ENCODE measurements at places on chromosomes 6 and 20.

DNA sequence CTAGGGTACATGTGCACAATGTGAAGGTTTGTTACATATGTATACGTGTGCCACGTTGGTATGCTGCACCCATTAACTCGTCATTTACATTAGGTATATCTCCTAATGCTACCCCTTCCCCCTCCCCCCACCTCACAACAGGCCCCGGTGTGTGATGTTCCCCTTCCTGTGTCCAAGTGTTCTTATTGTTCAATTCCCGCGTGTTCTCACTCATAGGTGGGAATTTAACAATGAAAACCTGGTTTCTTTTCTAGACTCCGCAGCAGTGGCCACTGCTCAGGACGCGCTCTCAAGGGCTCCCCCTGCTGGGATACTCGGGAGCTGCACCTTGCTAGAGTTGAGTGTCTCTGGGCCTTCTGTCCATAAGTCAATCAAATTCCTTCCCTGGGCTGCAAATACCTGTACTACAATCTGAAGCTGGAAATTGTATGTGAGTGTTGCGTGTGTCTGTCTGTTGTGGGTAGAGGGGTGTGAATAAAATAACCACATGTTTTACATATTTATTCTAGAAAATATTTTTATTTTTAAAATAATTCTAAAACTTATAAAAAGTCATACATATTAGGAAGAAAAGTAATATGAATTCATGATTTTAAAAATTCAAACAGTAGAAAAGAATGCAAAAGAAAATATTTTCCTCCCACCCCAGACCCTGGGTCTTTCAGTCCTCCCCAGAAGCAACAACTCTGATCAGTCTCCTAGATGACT lies 8.2 kb upstream of the CEP250 start:
- peak; percentile 90 for DNase-seq

GRCh38 chr6:151639750-151640149 lies 145.9 kb downstream of the CCDC170 start:
- no peak for DNase-seq

- DNase-seq: no peak
These were observed 7.7 kb upstream of the AIF1 start for GRCh38 chr6:31607317-31607716.

GRCh38 chr6:64782877-64783276 lies 924.1 kb downstream of the EYS start:
- DNase-seq: no peak

DNA sequence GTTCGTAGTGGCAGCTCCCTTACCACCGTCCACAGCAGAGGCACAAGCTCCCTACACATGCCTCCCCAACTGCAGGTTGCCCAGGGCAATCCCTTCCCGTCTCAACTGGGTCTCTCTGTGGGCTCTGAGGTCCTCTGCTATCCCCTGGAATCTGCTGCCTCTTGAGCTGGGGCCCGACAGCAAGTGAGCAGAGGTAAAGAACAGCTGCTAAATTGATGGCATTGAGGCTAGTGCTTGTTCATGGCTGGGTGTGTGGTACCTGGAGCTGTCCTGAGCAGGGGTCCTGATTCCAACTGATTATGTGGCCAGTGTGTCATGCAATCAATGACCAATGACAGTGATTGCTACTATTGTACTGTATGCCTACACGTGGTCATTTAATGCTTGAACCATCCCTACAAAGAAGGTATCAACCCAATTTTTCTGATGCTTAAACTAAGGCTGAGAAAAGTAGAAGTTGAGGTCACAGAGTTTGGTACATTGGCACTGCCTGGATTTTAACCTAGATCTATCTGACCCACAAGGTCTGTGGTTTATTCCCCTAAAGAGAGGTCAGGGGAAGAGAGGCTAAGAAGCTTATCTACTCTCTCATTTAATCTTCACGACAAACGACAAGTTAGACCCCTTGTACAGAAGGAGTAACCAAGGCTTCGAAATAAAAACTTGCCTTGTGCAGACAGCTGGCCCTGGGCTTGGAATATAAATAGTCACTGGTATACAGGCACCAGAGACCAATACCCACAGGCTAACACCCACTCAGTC lies 41.1 kb downstream of the HNF4A start:
- no peak for DNase-seq

DNA sequence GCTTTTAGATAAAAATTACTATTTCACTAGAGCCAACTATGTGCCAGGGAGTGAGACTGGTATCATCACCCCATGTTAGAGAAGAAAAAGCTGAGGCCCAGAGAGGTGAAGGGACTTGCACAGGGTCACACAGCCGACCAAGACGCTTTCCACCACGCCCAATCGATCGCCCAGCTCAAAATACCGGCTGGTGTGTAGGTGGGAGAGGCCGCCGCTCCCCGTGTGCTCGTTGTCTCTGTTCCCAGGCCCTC lies 253 bp upstream of the SNPH start:
- no peak for DNase-seq

DNA sequence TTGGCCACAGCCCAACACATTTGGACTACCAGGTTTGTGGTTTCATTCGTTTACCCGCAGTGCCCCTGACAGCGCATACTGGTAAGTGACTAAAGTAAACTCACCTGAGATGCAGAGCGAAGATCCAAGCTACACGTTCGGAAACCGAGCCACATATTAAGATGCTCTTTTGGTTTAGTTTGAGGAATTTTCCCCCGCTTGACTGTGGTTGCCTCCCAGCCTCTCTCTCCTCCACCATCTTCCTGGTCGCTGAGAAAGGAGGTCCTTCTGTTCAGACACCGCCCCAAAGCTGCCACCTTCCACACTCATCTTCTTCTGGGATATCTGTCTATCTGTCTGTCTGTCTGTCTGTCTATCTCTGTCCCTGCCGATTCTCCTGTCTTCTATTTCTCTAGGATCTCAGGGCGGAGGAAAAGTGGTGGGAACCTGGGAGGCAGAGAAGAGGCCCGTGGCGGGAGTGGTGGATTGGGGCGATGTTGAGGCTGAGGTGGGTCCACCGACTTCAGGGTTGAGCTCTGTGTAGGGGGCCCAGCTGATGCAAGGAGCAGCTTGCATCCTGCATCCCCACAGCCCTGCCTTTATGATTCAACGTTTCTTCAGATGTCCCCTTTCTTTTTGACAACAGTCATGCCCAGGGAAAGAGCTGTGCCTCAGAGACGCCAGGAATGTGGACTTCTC lies 196.9 kb upstream of the ZNF184 start:
- DNase-seq: no peak

GRCh38 chr6:121849477-121849876 lies 414.0 kb downstream of the GJA1 start:
- no peak for DNase-seq

- DNase-seq: no peak
These were observed 735.7 kb upstream of the HS3ST5 start for GRCh38 chr6:115078555-115078954.

DNA sequence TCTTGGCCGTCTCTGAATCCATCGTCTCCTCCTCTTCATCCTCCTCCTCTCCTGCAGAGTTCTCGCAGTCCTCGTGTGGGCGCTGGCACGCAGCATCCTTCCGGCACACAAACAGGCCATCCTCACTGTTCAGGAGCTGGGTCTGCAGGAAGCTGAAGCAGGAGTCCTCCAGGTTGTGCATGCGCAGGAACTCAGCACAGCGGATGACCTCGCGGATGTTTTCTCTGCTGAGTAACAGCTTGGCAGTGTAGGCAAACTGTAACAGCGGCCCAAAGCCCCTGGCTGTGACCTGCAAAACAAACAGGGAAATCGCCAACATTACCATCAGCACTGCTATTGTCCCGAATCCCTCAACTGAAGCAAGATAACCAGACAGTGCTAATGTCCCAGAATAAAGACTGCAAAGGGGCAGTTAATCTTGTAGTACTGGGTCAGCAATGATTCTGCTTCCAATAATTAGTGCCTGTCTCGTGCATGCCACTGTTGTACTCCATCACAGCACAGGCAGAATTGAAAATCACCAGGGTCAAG lies 57.4 kb downstream of the GJA10 start:
- no peak for DNase-seq

GRCh38 chr6:3813150-3813780 lies 35.9 kb upstream of the FAM50B start:
- DNase-seq: no peak

- no peak for DNase-seq
These were observed 285.6 kb downstream of the TAF4 start for GRCh38 chr20:61780066-61780465.

DNA sequence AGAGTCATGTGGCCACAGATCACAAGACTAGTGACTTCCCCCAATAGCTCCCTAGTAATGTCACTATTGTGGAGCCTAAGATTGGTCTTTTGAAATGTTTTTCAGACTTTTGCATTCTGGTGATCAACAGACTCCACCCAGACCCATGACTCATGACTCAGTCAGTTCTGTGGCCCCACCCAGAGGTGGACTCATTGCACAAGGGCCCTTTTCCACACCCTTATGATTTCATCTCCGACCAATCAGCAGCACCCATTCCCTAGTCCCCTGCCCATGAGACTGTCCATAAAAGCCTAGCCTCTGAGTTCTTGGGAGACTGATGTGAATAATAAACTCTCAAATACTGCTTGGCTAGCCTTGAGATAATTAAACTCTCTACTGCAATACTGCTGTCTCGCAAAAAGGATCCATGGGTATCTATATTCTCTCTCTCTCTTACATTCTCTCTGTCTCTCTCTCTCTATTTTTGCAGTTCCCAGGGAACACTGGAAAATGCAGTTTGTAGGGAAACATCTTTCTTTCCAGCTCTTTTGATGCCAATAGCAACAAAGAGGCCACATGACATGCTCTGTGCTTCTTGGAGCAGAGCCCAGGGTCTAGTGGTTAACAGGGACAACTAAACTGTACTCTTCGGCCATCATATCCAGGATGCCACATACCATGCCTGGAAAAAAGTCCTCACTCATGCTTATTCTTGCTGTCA lies 71.3 kb upstream of the IYD start:
- no peak for DNase-seq

DNA sequence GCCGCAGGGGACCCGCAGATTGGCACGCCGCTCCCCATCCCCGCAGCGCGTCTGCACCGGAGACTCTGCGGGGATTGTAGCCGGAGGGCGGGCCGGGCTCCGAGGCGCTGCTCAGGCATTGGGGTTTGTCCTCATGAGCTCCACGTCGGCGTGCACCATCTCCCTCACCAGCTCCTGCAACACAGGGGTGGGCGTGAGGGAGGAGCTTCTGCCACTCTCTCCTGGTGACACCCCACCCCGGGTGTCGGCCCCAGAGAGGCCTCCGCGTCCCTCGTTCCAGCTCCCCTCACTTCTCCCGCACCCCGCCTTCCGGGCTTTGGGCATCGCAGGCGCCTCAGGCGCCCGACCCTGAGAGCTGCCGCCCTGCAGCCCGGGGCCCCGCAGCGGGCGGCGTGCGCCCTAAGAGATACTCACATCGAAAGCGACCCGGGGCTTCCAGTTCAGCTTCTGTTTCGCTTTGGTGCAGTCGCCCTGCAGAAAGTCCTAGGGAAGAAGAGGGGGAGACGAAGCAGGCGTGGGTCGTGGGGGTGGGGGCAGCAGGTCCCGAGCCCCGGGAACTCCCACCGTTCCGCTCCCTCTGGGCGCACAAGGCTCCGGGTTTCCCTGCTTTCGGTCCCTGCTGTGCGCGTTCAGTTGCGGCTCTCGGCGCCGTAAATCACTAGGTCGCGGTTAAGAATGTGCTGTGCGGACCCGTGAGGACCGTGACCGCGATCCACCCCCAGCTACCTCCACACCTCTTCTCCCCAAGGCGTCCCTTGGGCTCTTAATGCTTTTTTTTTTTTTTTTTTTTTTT lies 14.5 kb downstream of the FOXC1 start:
- no peak for DNase-seq

DNA sequence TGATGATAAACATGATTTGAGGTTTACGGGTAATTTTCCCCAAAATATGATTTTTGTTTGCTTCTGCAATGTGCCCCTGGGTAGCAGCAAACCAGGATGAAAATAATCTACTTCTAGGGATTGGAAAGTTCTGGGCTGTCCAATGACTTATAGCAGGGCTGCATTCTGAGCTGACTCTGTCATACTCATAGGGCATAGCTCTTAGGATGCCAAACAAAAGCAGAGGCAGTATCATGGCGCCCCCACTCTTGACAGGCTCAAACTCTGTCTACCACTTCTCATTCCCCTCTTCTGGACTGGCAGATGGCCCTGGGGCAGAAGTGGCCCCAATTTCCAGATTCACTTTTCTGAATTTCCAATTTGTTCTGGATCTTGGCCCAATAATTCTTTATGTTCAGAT lies 10.3 kb downstream of the SERPINB1 start:
- no peak for DNase-seq

- no peak for DNase-seq
These were observed 48.4 kb downstream of the MTFR2 start for GRCh38 chr6:136201732-136202131.

DNA sequence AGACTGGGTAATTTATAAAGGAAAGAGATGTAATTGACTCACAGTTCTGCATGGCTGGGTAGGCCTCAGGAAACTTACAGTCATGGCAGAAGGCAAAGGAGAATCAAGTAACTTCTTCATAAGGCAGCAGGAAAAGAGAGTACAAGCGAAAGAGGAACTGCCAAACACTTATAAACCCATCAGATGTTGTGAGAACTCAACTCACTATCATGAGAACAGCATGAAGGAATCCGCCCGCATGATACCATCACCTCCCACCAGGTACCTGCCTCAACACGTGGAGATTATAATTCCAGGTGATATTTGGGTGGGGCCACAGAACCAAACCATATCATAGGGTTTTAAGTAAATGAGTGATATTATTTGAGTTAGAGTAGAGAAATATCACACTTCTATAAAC lies 189.3 kb downstream of the TSHZ2 start:
- DNase-seq: no peak

DNA sequence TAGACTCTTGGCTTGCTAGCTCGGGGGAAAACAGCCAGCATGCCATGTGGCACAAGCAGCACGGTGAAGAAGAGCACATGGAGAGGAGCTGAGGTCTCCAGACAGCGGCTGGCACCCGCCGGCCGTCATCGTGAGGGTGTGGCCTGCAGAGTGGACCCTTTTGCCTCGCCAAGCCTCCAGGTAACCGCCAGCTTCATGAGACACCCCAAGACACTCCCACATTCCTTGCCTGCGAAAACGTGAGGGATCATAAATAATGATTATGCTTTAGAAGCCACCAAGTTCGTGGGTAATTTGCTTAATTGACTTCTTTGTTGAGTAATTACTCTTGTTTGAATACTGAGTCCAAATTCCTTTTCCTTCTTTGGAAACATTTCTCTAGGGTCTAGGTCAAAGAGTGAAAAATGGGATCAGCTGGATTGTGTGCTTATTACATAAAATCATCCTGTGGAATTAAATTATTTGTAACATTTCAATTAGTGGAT lies 23.2 kb downstream of the FAM50B start:
- DNase-seq: no peak

- DNase-seq: no peak
These were observed 5.7 kb downstream of the ELOVL4 start for GRCh38 chr6:79941489-79942151.

GRCh38 chr20:37295001-37295400 lies 5.5 kb downstream of the MANBAL start:
- no peak for DNase-seq

DNA sequence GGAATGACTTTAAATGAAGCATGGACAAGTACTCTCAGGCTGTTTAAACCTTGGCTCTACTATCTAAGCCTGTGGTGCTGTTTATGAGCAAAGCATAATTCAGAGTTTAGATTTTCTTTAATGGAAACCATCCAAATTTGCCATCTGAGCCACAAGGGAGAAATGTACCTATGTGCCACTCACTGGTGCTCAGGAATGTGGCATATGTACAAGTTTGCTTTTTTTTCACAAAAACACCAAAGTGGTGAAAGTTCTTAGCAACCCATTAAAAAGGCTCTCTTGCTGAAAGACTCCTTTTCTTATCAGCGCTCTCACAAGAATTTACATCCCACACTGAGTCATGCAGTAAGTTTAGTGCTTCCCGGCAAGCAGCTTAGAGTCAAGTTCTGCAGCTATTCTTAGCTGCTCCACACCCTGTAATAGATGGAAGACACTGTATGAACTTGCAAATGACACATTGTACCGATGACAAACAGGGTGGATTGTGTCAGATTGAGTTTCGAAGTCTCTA lies 57.3 kb upstream of the MLIP start:
- no peak for DNase-seq

All from stimulated activated CD4-positive, alpha-beta T cell treated with anti-CD3 and anti-CD28 coated beads, Interleukin-15, amount 100 ng/mL, for 1 hour (primary cell).